ENCODE measurements at places on chromosomes 3 and 15.

DNA sequence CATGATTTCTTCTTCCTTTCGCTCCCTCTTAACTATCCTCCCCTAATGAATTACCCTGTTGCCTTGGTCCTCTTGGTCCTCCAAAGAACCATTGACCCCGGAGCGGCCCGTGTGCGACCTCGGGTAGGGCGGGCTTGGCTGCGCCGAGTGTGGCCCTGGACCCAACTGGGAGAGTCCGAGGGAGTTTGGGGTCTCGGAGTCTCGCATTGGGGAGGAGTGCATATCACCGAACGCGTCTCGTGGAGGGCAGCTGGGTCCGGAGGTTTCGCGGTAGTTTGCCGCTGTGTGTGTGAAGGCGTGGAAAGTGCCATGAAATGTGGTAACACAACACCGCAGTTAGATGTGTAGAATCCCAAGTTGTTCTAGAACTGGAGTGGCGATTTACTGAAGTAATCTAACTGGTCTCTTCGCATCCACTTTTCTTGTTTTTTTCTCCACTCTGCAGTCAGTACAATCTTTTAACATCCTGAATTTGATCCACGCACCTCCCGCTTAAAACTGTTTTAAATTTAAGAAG lies 363 bp downstream of the GTF2E1 start:
- DNase-seq: peak; percentile 27

GRCh38 chr3:55690726-55691125 lies 203.6 kb upstream of the WNT5A start:
- no peak for DNase-seq

GRCh38 chr3:62678841-62679240 lies 196.4 kb downstream of the CADPS start:
- no peak for DNase-seq

- DNase-seq: no peak
Observed at GRCh38 chr3:174362556-174362955, 496.6 kb upstream of the NAALADL2 start.

GRCh38 chr3:124512881-124513609 lies 217.2 kb upstream of the UMPS start:
- DNase-seq: peak; percentile 37

DNA sequence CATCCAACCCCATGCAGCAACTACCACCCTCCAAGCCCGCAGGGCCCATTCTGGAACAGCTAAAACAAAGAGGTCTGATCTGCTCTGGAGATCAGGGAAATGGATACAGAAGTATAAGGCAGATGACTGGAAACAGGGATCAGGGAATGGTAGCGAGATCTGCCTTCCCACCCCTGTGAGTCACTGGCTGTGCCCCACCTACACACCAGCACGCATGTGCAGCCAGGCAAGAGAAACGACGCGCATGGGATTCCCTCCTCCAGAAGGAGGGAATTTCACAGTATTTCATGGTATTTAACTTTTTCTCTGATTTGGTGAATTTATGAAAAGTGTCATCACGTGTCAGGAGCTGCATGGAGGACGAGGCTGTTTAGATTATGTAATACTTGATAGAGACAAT lies 116.7 kb downstream of the ARRDC4 start:
- no peak for DNase-seq

- DNase-seq: no peak
Observed at GRCh38 chr3:61780016-61780415, 218.6 kb downstream of the PTPRG start.

- no peak for DNase-seq
Observed at GRCh38 chr15:96285729-96286254, 44.7 kb upstream of the NR2F2 start.

GRCh38 chr3:66432767-66433521 lies 67.9 kb downstream of the LRIG1 start:
- DNase-seq: no peak

DNA sequence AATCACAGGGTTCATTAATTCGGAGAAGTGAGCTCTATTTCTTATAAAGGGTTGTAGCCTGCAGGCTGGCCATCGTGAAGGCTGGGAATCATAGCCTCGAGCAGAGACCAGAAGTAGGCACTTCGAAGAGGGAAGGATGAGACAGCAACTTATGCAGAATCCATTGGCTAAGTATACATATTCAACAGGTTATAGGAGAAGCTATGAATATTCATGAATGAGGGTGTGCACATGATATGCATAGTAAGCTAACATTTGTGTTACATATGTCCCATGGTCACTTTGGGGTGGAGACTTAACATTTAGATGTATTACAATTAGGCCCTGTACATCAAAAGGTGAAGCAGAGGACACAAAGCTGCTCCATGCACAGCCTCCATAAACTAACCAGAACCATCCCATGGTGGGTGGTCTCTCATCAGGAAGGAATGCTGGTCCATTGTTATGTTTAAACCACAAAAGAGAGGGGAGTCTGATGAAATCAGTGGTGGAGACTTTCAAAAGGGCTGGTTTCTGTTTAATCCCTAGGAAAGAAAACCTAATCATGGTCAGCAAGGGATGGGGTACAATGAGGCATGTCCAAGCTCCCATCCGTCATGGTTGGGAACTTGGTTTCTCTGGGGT lies 80.8 kb upstream of the FHIT start:
- no peak for DNase-seq
